Non-pigmented ciliary epithelial cell (primary cell): ENCODE measurements at places on chromosomes 1 and 21.

DNA sequence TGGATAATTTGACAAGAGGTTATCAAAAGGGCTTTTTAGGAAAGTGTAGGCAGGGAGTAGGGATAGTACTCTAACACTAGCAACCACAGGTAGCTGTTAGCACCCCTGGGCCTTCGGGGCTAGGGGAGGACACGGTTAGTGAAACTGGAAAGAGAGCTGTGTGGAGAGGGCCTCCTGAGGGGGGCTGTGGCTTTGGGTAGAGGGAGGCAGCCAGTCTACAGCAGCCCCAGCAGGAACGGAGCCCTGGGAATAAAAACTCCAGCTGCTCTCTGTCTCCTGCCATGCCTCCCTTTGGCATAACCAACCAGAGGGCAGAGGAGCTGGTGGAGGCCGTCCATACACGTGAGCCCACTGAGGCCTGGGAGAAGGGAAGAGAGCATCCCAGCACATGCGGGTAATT lies 223.2 kb downstream of the FOXD2 start:
- DNase-seq = no peak

- DNase-seq = no peak
Measured at GRCh38 chr1:85087659-85088407, 39.5 kb upstream of the MCOLN3 start.

DNA sequence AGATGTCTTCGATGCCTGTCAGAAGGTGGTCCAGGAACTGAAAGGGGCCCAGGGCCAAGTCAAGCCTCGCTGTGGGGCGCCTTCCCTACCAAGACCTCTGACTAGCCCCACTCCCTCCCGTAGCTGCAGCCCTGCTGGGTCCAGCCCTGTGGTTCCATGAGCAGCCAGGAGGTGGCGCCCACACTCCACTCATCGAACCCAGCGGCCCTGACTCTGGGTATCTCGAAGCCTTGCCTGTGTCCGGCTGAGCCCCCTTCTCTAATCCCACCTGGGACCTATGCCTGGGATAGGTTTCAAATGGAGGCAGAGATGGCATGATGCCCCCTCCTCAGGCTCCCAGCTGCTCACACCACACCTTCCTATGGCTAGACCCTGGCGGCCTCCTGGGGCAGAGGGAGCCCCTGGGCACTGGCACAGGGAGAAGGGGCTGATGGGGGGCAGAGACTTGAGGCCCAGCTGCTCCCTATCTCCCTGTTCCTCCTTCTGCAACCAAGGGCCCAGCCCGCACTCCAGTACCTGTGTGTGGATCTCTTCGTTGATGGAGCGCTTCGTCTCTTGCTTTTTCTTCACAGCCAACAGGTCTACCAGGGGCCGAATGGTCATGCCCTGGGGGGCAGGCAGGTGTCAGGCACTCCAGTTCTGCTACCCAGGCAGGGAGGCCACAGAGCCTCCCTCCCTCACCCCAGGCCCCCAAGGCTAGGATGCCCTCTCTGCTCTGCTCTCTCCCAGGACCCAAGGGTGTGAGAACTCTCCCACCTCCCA lies 52.0 kb downstream of the SLC9A1 start:
- no peak for DNase-seq

GRCh38 chr1:186618401-186619170 lies 61.6 kb downstream of the PTGS2 start:
- DNase-seq = no peak

GRCh38 chr1:212542761-212543187 lies 65.8 kb upstream of the ATF3 start:
- no peak for DNase-seq

GRCh38 chr1:84096176-84096575 lies 47.9 kb upstream of the PRKACB start:
- DNase-seq = no peak

- no peak for DNase-seq
Measured at GRCh38 chr21:40300300-40300699, 433.1 kb downstream of the PCP4 start.

DNA sequence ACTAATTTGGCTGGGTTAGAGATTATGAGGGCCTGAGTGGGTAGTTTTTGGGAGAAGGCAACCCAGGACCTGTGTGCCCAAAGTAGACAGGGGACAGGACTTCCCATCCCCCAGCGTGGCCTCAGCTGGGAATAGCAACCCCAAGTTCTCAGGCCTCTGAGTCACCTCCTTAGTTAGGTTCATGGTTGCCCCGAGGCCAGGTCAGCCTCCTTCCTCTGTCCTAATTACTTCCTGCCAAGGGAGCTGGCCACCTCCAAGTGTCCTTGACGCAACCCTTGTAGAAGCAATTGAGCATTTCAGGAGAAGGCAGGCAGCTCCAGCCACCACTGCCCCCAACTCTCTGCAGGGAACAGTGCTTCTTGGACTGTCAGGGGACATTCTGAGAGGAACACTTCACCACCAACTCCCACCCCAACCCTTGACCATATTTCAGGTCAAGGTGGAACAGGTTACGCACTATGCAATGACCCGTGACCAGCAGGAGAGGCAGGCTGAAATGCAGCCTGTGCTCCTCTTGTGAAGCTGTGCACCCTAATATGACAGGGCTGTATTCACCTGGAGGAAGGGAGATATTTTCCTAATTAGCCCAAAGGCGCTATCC lies 5.1 kb upstream of the NT5C1A start:
- DNase-seq = no peak

GRCh38 chr1:58459911-58460310 lies 86.6 kb downstream of the OMA1 start:
- DNase-seq = no peak

DNA sequence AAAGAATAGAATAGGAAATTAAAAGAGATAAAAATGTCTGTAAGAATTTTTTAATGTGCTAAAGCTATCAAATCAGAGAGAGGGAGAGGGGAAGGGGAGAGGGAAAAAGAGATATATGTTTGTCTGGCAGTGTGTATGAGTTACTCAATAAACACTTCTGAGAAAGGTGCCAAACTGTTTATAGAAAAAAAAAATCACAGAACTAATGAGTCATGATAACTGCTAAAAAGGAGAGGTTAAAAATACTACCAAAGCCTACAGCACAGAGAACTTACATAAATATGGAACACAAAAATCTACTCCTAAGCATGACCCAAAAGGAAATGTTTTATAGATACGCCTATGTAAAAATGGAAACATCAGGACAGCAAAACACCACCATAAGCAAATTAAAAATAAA lies 45.4 kb downstream of the SELENOF start:
- no peak for DNase-seq

DNA sequence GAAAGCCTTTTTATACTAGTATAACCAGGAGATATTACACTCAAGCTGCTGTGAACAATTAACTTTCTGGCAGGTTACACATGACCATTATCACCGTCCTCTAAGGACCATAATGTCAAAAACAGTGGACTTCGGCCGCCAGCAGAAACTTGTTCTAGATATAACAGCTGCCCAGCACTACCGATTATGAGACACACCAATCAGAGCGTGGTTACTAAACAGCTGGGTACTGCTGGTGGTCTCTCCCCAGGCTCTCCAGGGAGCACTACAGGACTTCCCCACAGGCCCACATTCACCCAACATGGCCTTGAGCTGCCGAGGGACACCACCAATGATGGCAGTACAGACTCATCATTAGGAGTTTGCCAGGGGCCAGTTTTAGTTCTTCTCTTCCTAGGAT lies 57.9 kb upstream of the CTBS start:
- DNase-seq = no peak

DNA sequence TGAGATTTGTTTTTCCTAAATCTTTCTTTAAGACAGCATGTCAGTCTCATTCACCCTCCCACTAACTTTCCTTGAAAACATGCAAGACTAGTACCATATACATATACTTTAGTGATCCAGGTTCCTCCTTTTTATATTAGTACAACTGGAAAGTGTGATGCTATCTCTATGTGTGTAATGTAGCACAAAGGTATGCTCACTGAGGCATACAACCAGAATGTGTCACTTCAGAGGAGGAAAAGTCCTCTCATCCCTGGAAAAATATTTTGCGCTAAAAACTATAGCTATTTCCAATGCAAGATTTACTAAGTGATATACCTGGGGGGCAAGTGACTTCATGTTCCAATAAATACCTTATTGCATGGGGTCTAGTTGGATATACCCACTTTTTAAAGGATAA lies 45.9 kb downstream of the BARHL2 start:
- no peak for DNase-seq

DNA sequence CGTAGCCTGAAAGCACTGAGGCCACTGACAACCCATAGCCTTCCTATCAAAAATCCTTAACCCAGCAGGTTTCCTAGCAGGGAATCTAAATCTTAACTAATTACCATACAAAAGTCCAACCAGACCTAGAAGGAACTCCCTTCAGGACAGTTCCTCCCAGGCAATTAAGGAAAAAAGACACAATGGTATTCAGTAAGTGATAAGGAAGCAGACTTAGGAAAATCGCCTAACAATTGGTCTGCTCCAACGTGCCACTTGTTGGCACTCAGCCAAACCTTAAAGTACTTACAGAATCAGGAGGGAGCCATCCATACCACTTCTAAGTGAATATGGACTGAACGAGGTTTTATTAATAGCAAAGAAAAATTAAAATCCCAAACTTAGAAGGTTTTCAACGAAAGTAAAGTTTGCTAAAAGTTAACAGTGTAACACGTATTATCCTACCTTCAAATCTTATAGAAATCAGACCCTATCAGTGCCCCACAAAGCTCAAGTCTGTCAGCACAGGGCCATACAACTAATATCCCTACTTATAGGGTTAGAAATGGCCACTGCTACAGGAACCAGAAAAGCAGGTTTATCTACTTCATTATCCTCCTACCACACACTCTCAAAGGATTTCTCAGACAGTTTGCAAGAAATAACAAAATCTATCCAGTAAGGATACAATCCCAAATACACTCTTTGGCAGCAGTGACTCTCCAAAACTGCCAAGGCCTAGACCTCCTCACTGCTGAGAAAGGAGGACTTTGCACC lies 29.0 kb downstream of the SPATA6 start:
- no peak for DNase-seq

- no peak for DNase-seq
Measured at GRCh38 chr1:53862507-53862906, 24.4 kb upstream of the NDC1 start.

- DNase-seq = no peak
Measured at GRCh38 chr21:41451753-41452676, 26.0 kb downstream of the MX1 start.

DNA sequence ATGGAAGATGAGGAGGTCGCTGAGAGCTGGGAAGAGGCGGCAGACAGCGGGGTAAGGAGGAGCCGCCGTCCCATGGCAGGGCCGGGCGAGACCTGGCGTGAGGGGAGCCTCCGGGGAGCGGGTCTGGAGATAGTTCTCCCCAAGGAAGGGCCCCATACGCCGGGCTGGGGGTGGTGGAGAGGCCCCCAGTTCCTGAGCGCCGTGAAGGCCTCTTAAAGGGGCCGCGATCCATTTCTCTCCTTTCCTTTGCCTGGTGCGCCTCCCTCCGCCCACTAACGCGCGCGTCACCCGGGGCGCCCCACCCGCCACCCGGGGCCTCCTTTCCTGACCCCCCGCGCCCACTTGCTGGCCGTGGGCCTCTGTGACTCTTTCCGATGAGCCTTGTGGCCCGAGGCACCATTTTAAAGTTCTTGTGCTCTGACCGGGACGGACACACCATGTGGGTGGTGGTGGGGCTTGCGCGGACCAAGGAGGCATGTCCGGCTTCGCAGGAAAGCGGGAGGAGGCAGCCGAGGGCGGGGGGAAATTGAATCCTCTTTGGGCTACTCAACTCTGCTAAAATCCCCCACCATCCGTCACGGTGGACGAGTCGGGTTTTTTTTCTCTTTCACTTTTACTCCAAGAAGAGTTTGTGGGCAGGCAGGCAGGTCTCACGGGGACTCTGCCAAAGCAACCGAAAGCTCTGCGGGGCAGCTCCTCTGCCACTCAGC lies 371 bp downstream of the SZRD1 start:
- DNase-seq = peak; percentile 35

DNA sequence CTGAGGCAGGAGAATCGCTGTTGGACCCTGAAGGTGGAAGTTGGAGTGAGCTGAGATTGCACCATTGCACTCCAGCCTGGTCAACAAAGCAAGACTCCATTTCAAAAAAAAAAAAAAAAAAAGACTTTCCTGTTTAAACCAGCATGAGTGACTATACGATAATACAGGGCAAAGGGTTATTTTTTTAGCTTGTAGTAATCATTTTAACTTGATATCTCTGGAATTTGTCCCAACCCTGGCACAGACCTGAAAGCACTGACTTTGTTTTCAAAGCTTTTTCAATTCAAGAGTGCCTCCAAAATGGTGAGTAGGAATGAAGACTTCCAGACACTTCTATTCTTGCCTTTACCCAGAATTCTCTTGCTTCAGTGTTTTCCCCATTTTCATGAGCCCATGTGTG lies 4.4 kb upstream of the TMCO2 start:
- DNase-seq = no peak

DNA sequence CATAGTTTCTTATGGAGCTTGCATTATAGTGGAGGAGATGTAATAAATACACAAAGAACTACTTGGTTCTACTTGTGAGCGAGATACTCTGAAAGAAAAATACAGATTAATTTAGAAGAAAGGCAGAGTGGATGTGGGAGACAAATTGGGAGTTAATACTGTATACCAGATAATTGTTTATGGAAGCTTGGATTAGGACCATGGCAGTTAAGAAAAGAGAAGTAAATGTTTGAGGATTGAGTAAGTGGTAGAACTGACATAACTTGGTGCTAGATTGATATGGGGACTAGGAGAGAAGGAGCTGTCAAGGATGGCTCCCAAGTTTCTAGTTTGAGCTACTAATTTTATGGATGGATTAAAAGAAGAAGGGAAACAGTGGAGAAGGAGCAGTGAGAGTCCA lies 47.3 kb downstream of the INKA2 start:
- no peak for DNase-seq

DNA sequence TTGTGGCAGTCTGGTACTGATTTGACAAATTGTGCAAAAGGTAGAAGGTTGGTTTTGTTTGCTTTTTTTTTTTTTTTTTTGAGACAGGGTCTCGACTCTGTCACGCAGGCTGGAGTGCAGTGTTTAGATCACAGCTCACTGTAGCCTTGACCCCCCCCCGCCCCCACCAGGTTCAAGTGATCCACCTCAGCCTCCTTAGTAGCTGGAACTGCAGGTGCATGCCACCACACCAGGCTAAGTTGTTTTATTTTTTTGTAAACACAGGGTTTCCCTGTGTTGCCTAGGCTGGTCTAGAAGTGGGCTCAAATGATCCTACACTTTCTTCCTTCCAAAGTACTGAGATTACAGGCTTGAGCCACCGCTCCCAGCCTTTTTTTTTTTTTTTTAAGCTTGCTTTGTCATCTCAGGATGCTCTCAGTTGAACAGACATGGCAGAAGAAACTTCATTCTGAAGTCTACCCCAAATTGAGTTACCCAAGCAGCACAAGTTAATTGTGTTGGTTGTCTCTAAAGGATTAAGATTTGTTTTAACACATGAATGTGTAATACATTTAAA lies 8.2 kb downstream of the KDM1A start:
- DNase-seq = no peak

DNA sequence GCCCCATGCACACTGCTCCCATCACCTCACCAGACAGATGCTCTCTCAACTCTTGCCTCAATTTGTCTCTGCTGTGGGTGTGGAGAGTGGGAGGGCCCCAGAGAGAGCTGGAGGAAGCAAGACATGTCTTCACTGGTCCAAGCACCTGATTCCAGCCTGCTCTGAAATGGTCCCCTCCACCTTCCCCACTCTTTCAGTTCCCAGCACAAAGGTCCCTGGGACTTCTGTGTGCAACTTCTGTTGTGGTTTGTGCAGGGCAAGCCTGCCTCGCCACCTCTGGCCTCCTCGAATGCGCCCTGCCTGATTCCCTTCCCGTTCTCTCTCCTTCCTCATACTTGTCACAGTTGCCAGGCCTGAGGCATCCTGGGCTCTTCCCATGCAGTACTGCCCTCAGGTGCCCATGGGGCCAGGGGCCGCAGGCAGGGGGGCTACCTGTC lies 119.3 kb downstream of the SYT2 start:
- no peak for DNase-seq
